ENCODE measurements at places on chromosomes 12 and 14. TPM values are rescaled to one million over a fixed set of nuclear protein-coding genes. Genes with fewer than 3 reads are reported as not detected.

The PLBD1 gene
- total RNA-seq, result under 0.01 TPM

The TTC5 gene
- 79.2 TPM for total RNA-seq

The DNAI7 gene
- not detected for total RNA-seq

The NGB gene
- total RNA-seq, result not detected

The SCN8A gene
- total RNA-seq, result 40.0 TPM

The MGP gene
- 42.1 TPM for total RNA-seq

The TROAP gene
- 8.1 TPM for total RNA-seq

The ABCC9 gene
- 0.15 TPM for total RNA-seq

The GPRC5D gene
- total RNA-seq, result not detected

The MIPOL1 gene
- 30.2 TPM for total RNA-seq

Data from epithelial cell of umbilical artery (primary cell).